ENCODE measurements at places on chromosomes 5 and 9.

DNA sequence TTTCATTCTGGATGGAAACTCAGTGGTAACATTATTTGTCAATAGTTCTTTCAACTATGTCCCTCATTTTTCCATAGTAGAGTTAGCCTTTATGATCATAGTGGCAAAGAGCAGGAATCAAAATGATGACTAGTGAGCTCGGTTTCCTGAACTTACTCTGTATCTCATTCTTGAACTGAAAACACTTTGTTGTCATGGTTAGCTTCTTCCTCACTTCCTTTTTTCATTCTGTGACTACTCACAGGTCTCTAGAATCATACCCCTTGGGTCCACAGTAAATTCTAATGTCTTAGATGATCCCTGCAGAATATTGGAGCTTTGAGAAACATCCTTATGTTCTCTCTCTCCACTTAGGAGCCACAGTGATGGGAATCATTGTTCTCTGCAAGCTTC lies 29.4 kb upstream of the RECK start:
- DNase-seq: no peak

DNA sequence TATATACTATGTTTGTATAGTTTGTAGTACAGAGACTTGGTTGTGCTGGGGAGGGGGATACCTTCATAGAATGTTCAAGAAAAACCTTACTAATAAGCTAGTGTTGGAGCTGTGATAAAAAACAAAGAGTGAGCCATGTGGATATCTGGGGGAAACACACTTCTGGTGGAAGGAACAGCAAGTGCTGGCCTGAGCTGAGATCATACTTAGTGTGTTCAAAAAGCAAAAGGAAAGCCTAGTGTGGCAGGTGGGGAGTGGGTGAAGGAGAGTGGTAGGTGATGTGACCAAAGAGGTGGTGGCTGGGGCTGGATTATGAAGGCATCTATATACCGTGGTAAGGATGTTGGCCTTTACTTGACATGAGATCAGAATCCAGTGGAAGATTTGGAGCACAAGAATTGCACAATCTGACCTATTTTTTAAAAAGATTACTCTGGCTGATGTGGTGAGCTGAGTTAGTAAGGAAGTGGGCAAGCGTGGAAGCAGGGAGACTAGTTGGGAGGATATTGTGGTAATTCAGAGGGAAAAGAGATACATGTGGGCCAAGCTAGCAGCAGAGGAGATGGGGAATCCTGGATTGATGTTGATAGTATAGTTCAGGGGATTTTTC lies 26.6 kb downstream of the PALM2AKAP2 start:
- no peak for DNase-seq

GRCh38 chr5:142886956-142887355 lies 116.8 kb downstream of the ARHGAP26 start:
- no peak for DNase-seq

GRCh38 chr5:128842241-128842640 lies 123.0 kb upstream of the SLC27A6 start:
- DNase-seq: no peak

DNA sequence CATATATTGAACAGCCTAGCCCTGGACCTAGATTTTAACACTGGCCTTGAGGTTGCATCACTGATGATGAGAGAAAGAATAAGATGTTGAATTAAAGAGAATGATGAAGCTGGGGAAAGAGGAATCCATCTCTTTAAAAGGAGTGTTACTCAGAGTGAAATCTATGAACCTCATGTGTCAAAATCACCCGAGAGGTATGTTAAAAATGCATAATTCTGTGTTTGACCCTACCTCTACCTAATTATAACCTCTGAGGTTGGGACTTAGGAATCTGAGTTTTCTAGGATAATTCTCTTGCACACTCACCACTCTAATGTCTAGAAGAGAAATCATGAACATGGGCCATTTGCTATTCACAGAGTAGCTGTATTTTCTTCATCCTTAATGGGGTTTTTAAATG lies 479.4 kb downstream of the ENC1 start:
- DNase-seq: no peak

GRCh38 chr5:175701797-175702196 lies 43.9 kb downstream of the HRH2 start:
- DNase-seq: no peak

GRCh38 chr5:36878392-36879082 lies 2.0 kb downstream of the NIPBL start:
- DNase-seq: no peak

- no peak for DNase-seq
These were observed 34.7 kb upstream of the POMT1 start for GRCh38 chr9:131468031-131468430.

DNA sequence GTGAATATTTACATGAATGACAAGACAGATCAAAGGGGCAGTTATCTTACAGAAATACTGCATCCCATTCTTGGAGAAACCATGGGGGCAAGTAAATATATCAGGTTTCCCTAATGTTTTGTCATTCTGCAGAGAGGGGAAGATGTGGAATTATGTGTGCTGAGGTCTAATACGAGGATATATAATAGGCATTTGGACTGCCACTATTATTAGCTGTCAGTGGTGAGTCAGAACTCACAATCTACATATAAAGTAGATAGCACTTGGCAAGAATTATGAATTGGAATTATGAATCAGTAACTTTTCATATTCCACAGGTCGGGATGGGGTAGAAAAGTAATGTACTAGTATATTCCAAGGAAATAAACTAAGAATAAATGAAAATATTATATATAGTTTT lies 121.7 kb downstream of the GIN1 start:
- DNase-seq: no peak

DNA sequence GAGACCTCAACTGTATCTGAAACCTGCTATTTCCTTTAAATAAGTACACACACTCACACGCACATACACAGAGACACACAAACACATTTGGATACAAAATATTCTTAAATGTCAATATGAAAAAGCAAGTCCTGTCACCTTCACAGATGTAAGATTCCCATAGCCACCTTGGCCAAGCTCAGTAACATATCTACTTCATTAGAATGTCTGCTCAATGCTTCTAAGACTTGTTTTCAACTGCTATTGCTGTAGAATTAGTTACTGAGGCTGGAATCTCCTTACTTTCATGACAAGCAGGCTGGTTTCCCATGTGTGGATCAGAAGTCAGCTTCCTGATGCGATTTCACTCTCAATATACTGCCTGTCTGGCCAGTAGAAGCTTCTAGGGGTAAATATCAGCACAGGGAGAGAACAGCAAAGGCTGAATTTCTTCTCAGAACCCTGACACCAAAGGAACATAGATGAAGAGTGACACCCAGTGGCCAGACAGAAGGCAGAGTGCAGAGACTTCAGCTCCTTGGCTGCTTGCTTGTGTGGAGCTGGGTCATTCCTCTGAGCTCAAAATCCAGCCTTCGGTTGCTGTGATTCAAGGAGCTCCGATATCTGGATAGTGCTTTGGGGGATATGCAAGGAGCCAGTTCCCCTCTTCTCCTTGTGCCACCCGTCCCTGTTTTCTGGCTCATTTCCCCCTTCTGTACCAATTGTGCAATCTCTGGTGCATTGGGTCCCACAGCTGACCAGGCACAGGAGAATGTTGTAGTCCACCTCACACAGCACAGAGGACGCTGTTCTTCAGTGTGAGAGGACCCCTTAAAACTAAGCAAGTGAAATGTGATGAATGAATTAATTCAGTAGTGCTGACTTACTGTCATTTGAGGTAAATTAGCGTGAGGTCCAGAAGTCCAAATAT lies 26.6 kb upstream of the ABLIM3 start:
- DNase-seq: peak; percentile 38

- no peak for DNase-seq
These were observed 142.6 kb downstream of the SAXO1 start for GRCh38 chr9:18890372-18890771.

GRCh38 chr5:97266576-97266975 lies 83.5 kb upstream of the RIOK2 start:
- no peak for DNase-seq

DNA sequence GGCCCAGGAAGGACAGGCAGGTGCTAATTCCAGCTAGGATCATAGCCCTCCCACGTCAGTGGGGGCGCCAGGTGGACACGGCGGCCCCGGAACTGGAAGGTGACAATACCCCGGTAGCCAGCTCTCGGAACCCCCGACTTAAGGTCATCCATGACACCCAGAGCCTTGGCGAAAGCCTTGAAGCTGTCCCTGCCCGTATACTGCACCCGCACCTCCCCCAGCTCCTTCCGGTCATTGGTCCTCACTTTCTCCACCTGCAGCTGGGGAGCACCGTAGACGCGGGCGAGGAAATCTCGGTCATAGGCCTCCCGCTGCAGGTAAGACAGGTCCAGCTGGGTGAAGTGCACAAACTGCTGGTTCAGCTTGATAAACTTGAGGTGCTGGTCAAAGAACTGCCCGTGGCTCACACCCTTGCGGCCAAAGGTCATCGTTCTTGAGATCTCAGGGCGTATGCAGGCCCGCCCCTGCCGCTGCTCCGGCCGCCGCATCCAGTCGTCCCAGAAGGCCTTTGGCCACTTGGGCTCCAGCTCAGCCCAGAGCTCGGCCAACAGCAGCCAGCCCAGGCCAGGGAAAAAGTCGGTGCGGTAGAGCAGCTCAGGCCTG lies 10.9 kb downstream of the MGAT1 start:
- DNase-seq: no peak

GRCh38 chr9:18017136-18017535 lies 438.3 kb downstream of the SH3GL2 start:
- DNase-seq: no peak

- DNase-seq: peak; percentile 31
These were observed 6.1 kb upstream of the PRR16 start for GRCh38 chr5:120457839-120458507.

DNA sequence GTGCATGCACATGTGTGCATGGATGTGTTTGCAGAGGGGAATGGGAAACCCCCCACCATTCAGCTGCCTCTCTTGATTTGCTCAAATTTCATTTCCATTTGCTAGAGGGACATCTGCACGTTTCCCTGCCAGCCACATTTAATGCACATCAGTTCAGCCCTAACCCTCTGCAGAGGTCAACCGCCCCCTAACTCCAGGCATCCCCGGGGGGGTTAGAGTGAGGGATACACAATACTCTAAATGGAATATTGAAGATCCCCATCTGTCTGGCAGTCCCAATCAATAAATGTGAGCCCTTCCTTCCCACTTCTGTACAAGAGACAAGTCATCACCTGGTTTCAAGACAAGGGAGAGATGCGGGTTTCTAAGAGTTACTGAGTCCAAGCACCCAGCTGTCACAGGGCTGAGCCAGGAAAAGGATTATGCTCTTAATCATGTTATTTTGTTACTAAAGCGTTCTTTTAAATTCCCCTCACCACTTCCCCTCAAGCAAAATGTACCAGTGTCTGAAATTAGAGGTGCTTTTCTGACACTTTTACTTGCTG lies 134.1 kb downstream of the SEMA6A start:
- DNase-seq: no peak

- no peak for DNase-seq
These were observed 204.9 kb upstream of the TRPM3 start for GRCh38 chr9:71326360-71326759.

DNA sequence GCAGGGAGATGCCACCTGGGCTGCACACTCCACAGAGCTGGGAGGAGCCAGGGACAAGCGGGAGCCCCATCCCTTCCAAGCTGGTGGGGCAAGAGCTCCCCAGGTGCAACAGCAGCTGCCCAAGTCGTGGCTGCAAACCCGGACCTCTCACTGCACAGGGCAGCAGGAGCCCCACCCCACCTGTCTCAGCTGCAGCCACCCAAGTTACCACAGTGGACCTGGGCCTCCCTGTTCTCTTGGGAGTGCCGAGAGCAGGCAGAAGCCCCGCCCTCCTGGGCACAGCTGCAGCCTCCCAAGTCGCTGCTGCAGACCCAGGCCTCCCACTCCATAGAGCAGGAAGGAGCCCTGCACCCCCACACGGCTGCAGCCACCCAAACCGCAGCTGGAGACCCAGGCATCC lies 374.1 kb upstream of the ACO1 start:
- no peak for DNase-seq

DNA sequence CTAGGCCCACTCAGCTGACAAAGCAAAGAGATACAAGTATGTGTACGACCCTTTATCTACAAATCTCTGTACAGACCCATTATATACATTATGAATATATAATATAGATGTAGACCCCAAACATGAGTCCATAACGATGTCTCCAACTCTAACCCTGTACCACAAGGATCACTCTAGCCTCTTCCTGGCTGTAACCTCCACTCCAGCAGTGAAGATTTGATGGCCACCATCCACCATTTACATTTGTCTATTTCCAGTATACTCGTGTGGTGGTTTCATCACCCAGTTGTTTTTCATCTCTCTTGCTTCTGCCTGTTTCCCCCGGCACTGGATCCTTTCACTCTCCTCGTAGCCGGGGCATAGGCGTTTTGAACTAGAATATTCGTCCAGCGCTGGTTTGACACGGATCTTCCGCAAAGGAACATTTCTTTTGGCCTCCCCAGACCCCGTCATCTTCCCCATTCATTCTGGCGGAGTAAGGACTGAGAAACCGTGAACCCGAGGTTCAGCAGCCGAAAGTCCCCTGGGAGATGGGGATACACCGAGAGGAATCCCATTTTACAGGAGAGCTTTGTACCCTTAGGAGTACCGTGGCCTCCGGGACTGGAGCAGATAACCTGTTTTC lies 828 bp upstream of the TRIO start:
- DNase-seq: no peak

DNA sequence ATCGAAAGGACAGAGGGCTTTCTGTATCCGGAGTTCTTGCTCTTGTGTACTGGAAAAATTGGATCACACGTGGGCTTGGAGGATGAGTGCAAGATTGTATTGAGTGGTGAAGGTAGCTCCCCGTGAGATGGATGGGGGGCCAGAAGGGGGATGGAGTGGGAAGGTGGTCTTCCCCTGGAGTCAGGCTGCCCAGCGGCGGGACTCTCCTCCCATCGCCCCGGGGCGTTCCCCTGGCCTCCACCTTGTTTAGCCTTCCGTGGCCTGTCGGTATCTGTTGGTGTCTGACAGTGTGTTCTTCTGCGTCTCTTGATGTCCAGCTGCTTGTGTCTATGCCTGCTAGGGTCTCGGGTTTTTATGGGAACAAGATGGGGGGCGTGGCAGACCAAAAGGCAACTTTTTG lies 54.6 kb upstream of the GABRA6 start:
- DNase-seq: no peak
